ENCODE measurements at places on chromosomes 2 and 18. TPM values are rescaled to one million over a fixed set of nuclear protein-coding genes. Genes with fewer than 3 reads are reported as not detected.

Gene GREB1
- total RNA-seq = 22.9 TPM

GRCh38 chr2:33019796-33020195 lies 73.0 kb downstream of the LTBP1 start:
- no peaks in the 10 kb centered on the region for H3K27me3 ChIP-seq
- no peak overlapping the region for H3K4me3 ChIP-seq
- DNase-seq = no peak
- peaks cover 8% of the 10 kb centered on the region for H3K36me3 ChIP-seq
- peaks cover 53% of the 10 kb centered on the region for H3K4me1 ChIP-seq

DNA sequence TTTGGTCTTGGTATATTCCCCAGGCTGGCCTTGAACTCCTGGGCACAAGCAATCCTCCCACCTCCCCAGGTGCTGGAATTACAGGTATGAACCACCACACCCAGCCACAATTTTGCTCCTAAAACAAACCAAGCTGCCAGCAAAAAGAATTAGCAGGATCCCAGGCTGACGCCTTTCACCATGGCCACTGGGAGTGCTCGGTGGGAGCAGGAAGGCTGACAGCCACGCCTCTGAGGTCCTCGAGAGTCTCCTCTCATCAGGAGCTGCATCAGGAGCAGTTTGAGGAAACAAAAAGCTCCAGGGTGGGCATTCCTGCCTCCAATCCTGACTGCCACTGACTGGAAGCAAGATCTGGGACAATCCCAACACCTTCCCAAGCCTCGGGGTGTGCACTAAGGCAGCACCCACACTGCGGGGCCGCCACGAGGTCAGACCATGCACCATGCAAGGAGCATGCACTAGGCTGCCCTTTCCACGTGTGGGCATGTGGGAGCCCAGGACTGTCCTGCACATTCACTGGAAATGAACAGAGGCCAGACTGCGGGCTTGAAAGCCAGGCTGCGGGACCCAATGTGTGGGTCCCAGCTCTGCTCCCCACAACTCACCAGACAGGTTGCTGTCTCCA lies 51.4 kb downstream of the TFCP2L1 start:
- no peak overlapping the region for H3K4me3 ChIP-seq
- no peaks in the 10 kb centered on the region for H3K4me1 ChIP-seq
- no peak overlapping the region for H3K27ac ChIP-seq
- H3K27me3 ChIP-seq = peaks cover 3% of the 10 kb centered on the region

Gene SLC19A3
- total RNA-seq = 11.4 TPM

- no peak overlapping the region for H3K4me3 ChIP-seq
- H3K36me3 ChIP-seq = no peaks in the 10 kb centered on the region
- peaks cover 9% of the 10 kb centered on the region for H3K4me1 ChIP-seq
- peaks cover 5% of the 10 kb centered on the region for H3K27me3 ChIP-seq
These were observed 92.1 kb downstream of the AOX1 start for GRCh38 chr2:200677721-200678532.

Gene ZAP70
- 3.1 TPM for total RNA-seq

DNA sequence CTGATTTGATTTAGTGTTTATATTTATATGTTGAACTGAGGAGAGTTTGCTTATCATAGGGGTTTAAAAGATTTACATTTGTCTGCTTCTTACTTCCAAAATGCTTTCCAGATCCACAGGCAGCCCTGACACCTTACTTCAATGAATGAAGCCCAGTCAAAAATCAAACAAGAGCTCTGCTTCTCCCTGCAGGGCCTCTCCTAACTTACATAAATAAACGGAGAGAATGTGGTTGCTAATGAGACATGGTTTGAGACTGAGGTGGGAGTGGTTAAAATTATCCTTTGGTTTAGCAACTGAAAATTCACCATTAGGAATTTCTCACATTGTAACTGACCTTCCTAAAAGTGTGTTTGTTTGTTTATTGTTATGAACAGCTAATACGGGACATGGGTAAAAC lies 612.3 kb upstream of the FANCL start:
- no peak overlapping the region for H3K27ac ChIP-seq
- peaks cover 11% of the 10 kb centered on the region for H3K36me3 ChIP-seq
- H3K4me1 ChIP-seq = peaks cover 27% of the 10 kb centered on the region
- H3K27me3 ChIP-seq = no peaks in the 10 kb centered on the region

GRCh38 chr18:68925268-68925667 lies 127.4 kb downstream of the CCDC102B start:
- H3K36me3 ChIP-seq = no peaks in the 10 kb centered on the region
- H3K27me3 ChIP-seq = no peaks in the 10 kb centered on the region
- no peaks in the 10 kb centered on the region for H3K4me1 ChIP-seq
- H3K27ac ChIP-seq = no peak overlapping the region
- DNase-seq = no peak

- no peaks in the 10 kb centered on the region for H3K27me3 ChIP-seq
- H3K4me3 ChIP-seq = no peak overlapping the region
- no peak for DNase-seq
- no peak overlapping the region for H3K27ac ChIP-seq
- no peaks in the 10 kb centered on the region for H3K36me3 ChIP-seq
- peaks cover 40% of the 10 kb centered on the region for H3K4me1 ChIP-seq
These were observed 28.6 kb upstream of the CERS6 start for GRCh38 chr2:168427451-168427850.

DNA sequence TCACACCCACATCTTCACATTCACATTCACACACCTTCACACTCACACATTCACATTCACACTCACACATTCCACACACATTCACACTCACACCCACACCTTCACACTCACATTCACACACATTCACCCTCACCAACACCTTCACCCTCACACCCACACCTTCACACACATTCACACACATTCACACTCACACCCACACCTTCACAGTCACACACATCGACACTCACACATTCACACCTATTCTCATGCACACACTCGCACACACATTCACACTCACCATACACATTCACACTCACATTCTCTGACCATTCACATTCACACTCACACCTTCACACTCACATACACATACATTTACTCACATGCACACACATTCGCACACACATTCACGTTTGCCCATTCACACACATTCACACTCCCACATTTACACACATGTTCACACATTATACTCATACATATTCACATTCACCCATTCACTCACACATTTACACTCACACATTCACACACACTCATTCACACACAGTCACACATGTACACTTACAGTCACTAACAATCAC lies 62.7 kb downstream of the BIN1 start:
- peaks cover 1% of the 10 kb centered on the region for H3K36me3 ChIP-seq
- no peaks in the 10 kb centered on the region for H3K27me3 ChIP-seq
- no peak for DNase-seq
- no peak overlapping the region for H3K27ac ChIP-seq

DNA sequence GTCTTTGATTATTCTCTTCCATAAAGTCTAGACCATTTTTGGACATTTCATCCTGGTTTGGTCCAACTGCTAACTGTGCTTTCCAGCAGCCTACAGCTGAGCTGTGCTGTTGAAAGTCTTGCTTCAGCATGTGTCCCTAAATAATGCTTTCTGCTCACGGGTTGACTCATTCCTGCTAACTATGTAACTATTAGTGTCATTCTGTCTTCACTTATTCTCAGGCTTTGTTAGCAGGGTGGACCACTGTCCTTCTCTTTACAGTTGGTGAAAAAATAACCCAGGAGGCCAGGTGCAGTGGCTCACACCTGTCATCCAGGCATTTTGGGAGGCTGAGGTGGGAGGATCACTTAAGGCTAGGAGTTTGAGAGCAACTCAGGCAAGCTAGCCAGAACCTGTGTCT lies 8.9 kb downstream of the ADAM23 start:
- peaks cover 3% of the 10 kb centered on the region for H3K4me1 ChIP-seq
- no peaks in the 10 kb centered on the region for H3K36me3 ChIP-seq
- H3K27ac ChIP-seq = no peak overlapping the region
- no peak for DNase-seq

Gene SCYGR4
- total RNA-seq = not detected

DNA sequence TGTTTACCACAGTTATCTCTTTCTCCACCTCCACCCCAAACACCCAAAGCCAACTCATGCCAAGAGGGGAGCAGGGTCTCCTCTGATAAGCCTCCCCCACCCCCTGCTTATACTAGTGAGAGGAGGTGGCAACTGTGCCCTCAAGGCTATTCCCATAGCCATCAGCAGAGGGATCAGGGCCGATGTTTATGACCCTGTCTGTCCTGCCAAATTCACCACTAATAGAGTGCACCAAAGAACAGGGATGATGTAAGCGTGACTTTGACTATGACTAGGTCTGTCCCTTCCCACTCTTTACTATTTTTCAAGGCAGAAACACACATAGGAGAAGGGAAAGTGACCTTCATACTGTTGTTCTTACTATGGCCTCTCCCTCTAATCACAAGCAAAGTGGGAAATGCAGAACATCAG lies 74.6 kb downstream of the CLHC1 start:
- H3K36me3 ChIP-seq = no peaks in the 10 kb centered on the region
- no peaks in the 10 kb centered on the region for H3K27me3 ChIP-seq
- no peak overlapping the region for H3K27ac ChIP-seq
- H3K4me1 ChIP-seq = peaks cover 43% of the 10 kb centered on the region
- no peak for DNase-seq

Gene MALL
- 5.4 TPM for total RNA-seq

DNA sequence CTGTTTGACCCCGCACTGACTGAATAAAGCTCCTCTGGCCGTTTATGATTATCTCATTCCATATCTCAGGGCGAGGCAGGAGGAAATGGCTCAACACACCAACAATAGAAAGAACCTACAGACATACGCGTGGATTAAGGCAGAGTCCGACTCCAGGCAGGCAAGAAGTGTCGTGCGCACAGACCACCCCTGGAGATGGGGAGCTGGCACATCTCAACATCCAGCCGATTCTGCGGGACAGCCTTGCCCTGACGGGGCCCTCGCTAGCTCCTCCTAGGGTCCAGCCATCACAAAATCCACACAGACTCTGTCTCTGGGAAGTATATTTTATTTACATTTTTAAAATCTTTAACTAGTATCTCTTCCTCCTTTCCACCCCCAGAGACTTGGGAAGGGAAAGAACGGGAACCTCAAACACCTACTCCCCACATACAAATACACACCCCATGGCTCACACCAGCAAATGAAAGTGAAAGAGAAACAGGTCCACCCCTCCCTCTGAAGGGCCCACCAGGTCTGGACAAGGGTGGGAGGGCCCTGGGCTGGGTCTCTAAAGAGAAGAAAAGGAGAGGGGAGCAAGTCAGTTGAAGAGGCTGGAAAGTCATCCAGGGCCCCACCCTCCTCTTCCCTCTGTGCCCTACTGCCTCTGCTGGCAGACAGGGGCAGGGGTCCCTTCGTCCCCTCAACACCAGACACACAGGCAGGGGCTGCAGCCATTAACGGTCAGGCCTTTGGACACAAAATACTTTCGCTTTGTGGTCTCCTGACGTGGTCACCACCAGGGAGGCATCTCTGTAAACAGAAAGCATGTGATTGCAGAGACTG lies 3.2 kb downstream of the GPBAR1 start:
- H3K27ac ChIP-seq = no peak overlapping the region
- H3K4me3 ChIP-seq = no peak overlapping the region

- H3K36me3 ChIP-seq = no peaks in the 10 kb centered on the region
- H3K27ac ChIP-seq = no peak overlapping the region
- peaks cover 41% of the 10 kb centered on the region for H3K4me1 ChIP-seq
- H3K4me3 ChIP-seq = no peak overlapping the region
These were observed 33.7 kb upstream of the COL5A2 start for GRCh38 chr2:189213250-189213649.

- no peak overlapping the region for H3K27ac ChIP-seq
- H3K4me1 ChIP-seq = peaks cover 1% of the 10 kb centered on the region
- no peak overlapping the region for H3K4me3 ChIP-seq
These were observed 72.7 kb downstream of the LRP1B start for GRCh38 chr2:142058149-142058548.

DNA sequence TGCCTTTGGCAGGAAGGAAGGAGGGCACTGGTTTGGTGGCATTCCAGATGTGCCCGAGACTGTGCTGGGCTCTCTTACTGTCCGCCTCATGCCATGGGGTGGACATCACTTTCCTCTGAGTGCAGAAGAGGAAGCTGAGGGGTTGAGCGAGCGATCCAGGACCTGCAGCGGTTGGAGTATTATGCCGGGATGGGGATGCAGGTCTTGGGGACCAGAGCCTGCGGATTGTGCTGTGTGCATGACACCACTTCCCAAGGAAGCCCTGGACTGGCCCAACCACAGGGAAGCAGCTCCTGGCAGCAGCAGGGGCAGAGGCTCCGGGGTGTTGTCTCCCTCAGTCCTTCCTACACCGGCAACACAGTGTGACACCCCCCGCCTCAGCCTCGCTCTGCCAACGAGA lies 44.5 kb downstream of the ATP6V1C2 start:
- no peak for DNase-seq
- no peak overlapping the region for H3K27ac ChIP-seq
- no peaks in the 10 kb centered on the region for H3K36me3 ChIP-seq
- no peaks in the 10 kb centered on the region for H3K27me3 ChIP-seq

Gene DUSP2
- total RNA-seq = 40.6 TPM
